ENCODE measurements at places on chromosomes 5 and 9.
A peak's percentile ranks its signal among the peaks of the same experiment; 100 is the strongest.

DNA sequence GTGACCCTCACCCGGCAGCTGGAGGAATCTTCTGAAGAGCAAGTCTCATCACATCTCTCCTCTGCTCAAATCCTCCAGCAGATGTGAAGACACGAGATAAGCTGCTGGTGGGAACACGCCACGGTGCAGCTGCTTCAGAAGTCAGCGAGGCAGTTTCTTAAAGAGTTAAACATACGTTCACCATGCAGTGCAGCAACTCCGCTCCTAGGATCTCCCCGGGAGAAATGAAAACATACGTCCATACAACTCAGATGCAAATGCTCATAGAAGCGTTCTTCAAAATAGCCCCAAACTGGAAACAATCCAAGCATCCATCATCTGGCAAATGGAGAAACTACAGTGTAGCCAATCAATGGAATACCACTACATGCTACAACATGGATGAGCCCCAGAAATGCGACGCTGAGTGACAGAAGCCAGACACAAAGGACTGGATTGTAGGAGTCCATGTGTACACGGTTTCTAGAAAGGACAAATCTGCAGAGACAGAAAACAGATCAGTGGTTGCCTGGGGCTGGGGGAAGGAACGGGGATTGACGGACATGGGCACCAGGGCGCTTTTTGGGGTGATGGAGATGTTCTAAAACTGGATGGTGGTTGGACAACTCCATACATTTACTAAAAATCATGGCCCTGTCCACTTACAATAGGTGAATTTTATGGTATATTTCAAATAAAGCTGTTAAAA, 150.6 kb downstream of the COL23A1 start:
- no peak for DNase-seq

- DNase-seq, result no peak
Measured at GRCh38 chr9:31790720-31791119, 593.7 kb upstream of the ACO1 start.

DNA sequence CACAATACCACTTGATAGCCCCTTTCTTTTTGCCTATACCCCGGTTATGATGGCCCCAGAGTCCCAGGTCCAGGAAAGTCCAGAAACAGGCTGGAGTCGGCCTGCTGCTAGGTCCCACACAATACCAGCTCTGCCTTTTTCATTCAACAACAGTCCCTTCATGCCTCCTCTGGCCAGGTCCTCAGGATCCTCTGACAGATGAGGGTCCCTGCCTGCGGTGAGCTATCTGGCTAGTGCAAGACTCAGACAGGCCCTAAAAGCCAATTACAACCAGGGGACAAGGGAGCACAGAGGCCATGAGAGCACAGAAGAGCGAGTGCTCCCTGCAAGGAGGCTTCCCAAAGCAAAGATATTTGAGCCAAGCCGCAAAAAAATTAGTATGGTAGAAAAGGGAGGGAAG, 84.8 kb upstream of the ZBTB43 start:
- DNase-seq, result no peak

DNA sequence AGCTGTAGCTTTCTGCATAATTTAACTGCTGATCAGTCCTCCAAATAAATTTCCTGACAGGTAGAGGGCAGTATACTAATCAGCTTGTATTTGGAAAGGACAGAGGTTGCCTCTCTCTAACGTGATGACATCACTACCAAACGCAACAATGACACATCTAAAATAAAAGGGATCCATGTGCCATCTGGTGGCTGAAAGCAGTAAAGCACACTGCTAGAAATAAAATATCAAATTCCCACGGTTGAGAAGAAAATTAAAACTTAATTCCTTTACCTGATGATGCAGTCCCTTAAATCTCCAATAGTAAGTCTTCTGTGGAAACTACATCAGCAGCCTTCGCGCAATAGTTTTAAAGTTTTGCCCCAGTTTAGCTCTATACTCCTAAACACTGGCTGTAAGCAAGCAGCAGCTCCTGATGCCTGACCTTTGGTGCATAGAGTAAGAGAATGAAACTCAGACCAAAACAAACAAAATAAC, 54.5 kb downstream of the DIAPH1 start:
- DNase-seq, result peak; percentile 89

GRCh38 chr5:150077996-150078801, 8.2 kb downstream of the CSF1R start:
- DNase-seq, result no peak

DNA sequence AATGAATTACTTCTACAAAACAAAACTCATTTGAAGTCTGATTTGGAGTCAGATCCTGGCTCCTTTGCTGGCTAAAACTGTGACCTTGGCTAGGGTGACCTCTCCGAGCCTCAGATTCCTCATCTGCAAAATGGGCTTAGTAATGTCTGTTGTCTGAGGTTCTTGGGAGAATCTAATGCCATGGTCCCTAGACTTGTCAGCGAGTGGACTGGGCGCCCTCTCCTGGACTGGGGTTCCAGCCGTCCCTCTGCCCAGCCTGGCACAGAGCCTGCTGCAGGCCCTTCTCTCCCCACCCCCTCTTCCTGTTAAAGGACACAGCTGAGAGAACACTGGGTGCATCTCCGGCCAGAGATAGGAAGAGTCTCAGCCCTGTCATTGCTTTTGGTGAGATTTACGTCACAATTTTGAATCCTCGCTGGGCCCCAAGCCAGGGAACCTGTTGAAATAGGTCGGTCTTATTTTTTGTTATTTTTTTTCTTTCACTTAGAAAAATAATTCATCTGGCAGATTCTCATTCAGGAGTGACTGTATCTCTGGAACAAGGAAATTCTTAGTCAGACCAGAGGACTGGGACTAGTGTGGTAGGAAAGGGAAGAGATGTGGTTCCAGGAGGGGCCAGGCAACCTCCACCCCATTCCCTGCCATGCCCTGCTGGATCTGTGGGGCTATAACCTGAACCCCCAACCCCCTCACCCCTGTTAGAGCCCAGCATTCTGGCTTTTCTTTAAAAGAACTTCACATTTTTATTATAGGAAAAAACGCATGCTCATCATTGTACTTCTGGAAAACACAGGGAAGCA, 48.2 kb upstream of the RPL26L1 start:
- DNase-seq, result no peak

Measured in AG09319 (cell line).